ENCODE measurements at places on chromosomes 16 and 17.

DNA sequence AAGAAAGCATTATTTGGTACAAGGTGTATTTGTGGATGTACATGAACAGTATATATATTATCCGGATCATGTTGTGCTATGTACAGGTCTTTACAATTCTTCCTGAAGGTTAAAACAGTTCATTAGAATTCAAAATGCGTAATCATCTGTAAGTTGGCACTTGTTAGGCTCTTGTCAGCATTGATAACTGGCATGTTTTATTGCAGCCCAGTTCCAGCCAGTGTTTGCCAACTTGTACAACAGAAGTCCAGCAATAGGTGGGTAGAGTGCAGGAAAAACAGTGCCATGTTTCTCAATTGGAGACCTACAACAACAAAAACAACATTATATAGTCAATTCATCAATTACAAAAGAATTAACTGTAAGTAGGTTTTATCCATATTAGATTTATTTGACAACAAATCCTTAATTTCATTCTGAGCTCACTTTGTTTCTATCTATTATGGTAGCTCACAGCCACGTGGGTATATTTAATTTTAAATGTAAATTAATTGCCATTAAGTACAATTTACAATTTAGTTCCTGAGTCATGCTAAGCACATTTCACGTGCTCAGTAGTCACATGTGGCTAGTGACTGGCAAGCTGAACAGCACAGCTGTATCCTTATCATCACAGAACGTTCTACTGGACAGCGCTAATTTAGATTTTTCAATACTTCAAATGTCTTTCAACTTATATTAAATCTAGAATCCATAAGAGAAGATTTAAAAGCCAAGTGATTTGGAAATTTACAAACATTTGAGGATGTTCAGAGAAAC lies 8.6 kb upstream of the ANKFY1 start:
- DNase-seq = no peak

DNA sequence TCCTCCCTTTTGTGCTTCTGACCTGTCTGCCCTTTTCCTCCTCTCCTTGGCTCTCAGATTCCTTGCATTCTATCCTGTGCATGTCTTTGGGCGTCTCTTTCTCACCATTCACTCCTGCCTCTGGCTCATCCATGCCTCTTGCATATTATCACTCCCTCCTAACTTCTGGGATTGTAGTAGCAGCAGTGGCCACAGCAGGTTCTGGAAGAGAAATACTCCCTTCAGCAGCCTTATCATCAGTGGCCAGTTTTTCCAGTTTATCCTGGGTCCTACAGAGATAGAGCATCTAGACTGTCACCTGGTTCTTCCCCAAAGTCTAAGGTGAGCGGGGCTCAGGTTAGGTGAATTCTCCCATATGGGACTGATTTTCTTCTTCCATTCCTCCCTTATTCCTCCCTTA lies 354.0 kb upstream of the CCL2 start:
- no peak for DNase-seq

DNA sequence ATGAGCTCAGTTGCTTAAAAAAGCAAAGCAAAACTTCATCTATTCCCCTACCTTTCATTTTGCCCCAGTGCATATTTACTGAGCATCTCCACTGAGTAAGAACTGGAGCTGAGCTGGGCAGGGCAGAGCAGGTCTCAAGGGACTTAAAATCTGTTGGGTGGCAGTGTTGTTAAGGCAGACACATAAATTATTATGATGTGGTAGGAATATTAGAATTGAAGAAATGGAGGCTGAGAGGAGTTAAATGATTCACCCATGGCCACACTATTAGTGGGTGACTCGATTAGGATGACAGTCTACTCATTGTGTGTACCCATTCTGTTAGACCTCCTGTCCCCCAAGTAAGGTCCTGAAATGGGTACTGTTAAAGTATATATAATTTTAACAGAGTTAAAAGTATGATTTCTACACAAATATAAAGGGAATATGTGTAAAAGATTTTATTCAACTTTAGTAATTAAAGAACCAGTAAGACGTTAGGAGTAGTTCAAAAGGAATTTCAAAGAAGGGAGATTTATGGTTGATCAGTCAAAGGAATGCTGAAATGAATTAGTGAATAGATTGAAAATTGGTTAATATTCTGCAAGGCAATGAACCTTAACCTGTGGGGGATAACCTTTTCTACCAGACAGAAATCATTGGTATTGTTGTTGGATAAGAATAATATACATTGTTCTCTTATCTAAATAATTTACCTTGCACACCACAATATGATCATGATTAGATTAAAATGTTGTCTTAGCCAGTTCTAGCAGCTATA lies 17.5 kb downstream of the ITGB3 start:
- DNase-seq = no peak

DNA sequence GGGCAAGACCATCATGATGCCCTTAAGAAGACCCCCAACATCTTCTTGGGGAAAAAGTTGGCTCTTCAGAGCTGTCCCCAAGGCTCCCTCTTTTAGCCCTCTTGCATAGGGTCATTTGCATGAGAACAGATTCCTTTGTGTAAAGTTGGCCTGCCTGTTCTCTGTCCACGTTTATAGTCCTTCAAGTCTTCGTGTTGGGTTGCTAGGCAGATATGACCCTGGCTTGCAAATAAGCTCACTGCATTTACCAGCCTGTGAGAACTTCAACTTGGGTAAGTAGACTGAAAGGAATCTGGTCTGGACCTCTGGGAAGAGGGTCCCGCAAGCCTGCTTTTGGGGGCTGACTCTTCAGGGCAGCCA lies 2.9 kb downstream of the ARSG start:
- no peak for DNase-seq

- no peak for DNase-seq
Measured at GRCh38 chr17:49708515-49709183, 885 bp upstream of the SLC35B1 start.

GRCh38 chr16:72876221-72876620 lies 171.7 kb downstream of the ZFHX3 start:
- DNase-seq = peak; percentile 32

DNA sequence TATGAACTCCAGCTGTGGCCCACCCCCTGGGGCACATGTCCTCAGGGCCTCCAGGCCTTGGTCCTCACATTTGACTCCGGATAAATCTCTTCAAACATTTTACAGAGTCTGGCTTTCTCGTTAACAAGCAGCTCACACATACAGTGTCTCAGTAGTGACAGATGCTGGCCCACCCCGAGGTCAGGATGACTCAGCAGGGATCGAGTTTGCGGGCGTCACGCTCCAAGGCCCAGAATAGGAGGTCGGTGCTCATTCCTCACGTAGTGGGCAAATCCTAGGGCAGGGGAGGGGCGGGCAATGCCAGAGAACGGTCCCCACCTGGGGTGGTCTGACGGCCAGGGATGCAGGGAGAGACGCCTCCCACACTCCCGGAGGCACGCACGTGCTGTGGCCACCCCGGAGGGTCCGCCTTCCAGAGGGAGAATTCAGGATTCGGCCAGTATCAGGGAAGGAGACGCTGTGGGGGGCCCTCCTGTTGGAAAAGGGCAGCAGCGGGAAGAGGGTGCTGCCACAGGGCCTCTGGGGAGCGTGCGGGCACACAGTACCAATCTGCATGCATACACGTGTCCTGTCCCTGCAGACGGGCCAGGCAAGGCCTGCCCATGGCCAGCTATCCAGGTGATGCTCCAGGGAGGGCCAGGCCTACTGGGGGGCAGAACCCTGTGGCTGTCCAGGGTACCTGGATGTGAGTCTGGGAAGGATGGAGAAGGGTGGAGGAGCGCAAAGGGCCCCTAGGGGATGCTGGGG lies 8.6 kb downstream of the SLC7A5 start:
- no peak for DNase-seq

GRCh38 chr17:60091109-60091508 lies 12.4 kb upstream of the HEATR6 start:
- DNase-seq = no peak

GRCh38 chr16:55470533-55471371 lies 8.2 kb upstream of the MMP2 start:
- no peak for DNase-seq

DNA sequence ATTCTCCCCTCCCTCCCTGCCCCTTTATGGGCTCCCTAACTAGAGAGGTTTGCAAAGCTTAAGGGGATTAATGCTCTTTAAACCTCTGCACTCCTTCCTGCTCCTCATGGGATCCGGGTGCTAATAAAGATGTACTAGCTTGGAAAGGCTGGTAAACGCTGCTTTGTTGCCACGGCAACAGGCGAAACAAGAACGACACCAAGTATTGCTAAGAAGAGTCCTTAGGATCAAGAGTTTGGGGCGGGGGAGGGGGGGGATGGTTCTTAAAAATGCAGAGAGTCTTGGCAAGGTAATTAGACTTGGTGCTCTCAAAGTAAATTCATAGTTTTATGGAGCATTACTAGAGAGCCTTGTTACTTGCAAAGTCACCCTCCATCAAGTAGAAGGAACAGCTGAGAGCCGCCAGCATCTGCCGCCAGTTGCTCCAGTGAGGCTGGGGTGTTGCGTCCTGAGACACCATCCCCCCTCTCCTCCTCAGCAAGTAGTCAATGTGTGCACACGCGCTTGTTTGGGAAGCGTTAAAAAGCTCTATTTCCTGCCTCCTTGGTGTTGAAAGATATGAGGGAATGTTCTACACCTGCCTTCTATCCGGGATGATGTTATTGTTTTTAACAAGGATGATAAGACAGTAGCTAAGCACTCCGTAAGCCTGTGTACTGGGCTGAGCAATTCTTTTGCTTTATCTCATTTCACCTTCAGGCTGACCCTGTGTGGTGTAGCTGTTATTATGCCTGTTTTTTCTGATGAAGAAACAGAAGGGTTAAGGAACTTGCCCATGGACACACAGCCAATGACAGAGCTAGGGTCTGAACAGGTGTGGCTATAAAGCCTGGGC lies 190.9 kb downstream of the CCDC182 start:
- no peak for DNase-seq

DNA sequence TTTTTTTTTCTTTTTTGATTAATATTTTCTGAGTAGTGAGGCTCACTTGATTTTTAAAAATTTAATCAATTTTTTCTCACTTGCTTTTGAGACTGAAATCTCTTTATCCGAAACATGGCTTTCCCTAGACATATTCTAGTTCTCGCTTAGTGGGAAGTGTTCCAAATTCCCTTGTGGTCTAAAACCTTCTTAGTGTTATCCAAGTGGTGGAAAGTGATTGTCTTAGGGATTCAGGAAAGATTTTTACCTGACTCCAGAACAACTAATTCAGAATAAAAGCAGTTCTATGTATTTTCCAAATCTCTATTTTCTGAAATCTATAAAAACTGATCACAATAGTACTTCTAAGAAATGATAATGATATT lies 178.8 kb downstream of the MAP2K6 start:
- no peak for DNase-seq

GRCh38 chr17:55748841-55749240 lies 2.0 kb upstream of the PCTP start:
- DNase-seq = no peak

GRCh38 chr16:48824271-48824670 lies 214.3 kb upstream of the N4BP1 start:
- no peak for DNase-seq

- DNase-seq = no peak
Measured at GRCh38 chr17:63693411-63694113, 6.4 kb downstream of the LIMD2 start.

GRCh38 chr17:40311575-40311974 lies 2.6 kb downstream of the RARA start:
- DNase-seq = peak; percentile 65

GRCh38 chr17:15501282-15501681 lies 33.9 kb upstream of the CDRT4 start:
- no peak for DNase-seq

DNA sequence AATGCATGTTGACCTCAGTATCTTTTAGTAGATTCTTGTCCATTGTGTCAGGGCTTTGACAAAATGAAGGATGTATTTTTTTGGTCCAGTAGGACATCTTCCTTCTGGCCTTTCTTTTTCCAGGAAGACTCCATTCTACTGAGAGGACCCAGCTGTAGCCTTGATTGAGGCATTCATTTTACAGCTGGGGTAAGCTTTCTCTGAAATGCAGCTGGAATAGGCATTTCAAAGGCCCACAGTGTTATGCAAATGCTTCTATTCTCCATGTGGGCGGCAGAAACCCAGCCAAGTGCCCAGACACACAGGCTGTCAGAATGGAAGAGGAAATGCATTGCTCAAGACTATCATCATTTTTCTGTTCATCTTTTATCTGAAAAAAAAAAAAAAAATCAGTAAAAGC lies 629.0 kb upstream of the CDH8 start:
- no peak for DNase-seq

GRCh38 chr17:12727881-12728280 lies 61.4 kb upstream of the ARHGAP44 start:
- no peak for DNase-seq

- DNase-seq = no peak
Measured at GRCh38 chr17:68289936-68290267, 1.0 kb downstream of the SLC16A6 start.

DNA sequence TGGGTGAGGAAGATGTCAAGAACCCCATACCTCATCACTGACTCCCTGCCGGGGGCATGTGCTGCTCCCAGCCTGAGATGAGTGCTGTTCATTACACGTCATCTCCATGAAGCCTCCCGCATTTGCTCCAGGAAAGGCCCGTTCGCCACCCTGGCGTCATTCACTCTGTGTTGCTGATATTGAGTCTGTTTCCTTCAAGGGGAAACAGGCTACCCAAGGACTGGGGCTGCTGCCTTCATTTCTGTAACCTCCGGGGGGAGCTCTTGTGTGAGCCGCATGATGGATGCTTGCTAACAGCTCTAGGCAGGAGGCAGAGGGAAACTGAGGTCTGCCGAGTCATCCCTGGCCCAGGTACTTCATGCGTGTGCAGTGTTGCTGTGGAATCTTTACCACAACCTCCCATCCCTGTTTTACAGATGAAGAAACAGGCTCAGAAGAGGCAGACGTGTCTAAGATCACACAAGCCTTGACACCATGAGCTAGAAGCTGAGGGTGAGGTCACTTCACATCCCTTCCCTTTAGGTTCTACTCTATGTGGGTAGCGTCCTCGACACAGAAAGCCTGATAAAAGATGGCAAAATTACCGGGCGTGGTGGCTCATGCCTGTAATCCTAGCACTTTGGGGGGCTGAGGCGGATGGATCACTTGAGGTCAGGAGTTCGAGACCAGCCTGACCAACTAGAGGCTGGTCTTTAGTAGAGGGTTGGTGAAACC lies 3.5 kb upstream of the ARMC5 start:
- DNase-seq = no peak

GRCh38 chr16:27408012-27408601 lies 6.1 kb downstream of the IL21R start:
- DNase-seq = no peak

DNA sequence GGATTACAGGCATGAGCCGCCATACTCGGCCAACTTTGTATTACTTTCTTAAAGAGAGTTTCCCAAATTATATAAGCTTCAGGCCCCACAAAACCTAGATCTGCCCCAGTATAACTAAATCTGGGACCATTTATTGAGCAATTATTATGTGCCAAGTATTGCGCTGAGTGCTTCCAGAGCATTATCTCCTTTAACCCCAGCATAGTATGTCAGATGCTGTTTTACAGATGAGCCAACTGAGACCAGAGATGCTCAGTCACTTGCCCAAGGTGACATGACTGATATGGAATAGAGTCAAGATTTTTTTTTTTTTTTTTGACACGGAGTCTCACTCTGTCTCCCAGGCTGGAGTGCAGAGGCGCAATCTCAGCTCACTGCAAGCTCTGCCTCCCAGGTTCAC lies 1.9 kb upstream of the ERBB2 start:
- DNase-seq = no peak

GRCh38 chr17:7222972-7223292 lies 3.2 kb downstream of the ACADVL start:
- no peak for DNase-seq

GRCh38 chr17:43316522-43317142 lies 82.2 kb upstream of the ARL4D start:
- no peak for DNase-seq
